ENCODE measurements at places on chromosomes 11 and 22. TPM values are rescaled to one million over a fixed set of nuclear protein-coding genes. Genes with fewer than 3 reads are reported as not detected.

Gene ROBO4
- total RNA-seq, result not detected

Gene C11orf52
- 16.2 TPM for total RNA-seq

Gene KREMEN1
- 10.5 TPM for total RNA-seq

Gene IRAG1
- 5.4 TPM for total RNA-seq

Gene OMP
- not detected for total RNA-seq

Gene SLC22A12
- not detected for total RNA-seq

Gene MRPL48
- total RNA-seq, result 31.5 TPM

Gene DDX25
- total RNA-seq, result 3.8 TPM

Gene OR5P2
- total RNA-seq, result not detected

Gene LRP4
- 11.0 TPM for total RNA-seq

Gene MS4A6E
- total RNA-seq, result not detected

Gene GPHA2
- 0.41 TPM for total RNA-seq

DNA sequence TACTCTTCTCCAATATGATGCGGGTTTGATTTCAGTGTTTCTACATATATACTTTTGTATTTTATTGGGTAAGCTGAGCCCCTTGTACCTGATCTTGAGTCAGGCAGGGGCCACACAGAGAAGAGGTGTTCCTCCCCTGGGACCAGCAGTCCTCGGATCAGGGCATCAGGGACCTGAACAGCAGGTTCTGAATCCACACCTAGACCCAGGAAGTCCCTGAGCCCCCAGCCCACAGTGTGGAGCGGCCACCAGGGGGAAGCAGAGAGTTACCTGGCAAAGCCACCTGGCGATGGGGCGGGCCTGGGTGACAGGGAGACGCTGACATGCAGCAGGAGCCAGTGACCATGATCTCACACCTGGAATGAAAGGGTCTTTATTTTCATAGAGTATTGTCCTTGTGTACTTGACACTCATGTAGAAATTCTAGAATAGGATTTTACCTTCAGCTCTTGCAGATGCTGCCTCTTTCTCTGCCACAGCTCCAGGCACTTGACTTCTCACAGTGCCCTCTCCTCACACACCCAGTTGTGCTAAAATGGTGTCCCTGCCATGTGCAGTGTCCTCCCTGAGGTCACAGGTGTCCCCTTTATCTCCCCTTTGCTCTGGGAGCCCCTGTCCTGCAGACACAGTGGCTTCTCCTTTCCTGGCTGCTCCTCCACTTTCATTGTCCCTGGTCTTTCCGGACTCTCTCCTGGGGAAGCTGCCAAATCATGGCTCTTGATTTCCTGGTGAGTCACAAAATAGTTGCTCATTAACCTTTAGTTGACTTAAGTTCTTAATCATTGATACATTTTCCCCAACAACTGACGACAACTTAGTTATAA, 48.5 kb downstream of the GGTLC2 start:
- peak overlapping the region; percentile 94 for H3K27ac ChIP-seq
- peak; percentile 65 for DNase-seq
- H3K36me3 ChIP-seq, result no peaks in the 10 kb centered on the region
- no peak overlapping the region for H3K4me3 ChIP-seq
- H3K4me1 ChIP-seq, result peaks cover 21% of the 10 kb centered on the region

DNA sequence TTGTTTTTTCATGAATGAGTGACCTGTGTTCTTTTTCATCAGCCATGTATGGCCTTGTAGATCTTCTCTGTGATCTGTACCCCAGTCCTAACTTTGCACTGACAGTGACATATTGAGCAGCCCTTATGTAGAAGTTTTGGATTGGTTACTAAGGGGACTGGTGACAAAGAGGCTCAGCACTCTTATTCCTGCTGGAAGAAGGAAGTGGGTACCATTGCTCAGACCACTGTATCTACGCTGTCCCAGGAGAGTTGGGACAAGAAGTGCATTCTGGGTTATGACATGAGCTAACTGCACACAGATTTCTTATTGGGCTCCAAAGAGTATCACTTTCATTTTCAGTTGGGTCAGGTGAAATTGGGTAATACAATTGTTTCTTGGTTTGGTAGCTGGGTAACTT, 107.8 kb upstream of the RASSF10 start:
- H3K4me3 ChIP-seq, result no peak overlapping the region
- H3K36me3 ChIP-seq, result peaks cover 17% of the 10 kb centered on the region
- DNase-seq, result no peak
- no peaks in the 10 kb centered on the region for H3K4me1 ChIP-seq
- peak overlapping the region; percentile 7 for H3K27ac ChIP-seq
- H3K27me3 ChIP-seq, result no peaks in the 10 kb centered on the region

DNA sequence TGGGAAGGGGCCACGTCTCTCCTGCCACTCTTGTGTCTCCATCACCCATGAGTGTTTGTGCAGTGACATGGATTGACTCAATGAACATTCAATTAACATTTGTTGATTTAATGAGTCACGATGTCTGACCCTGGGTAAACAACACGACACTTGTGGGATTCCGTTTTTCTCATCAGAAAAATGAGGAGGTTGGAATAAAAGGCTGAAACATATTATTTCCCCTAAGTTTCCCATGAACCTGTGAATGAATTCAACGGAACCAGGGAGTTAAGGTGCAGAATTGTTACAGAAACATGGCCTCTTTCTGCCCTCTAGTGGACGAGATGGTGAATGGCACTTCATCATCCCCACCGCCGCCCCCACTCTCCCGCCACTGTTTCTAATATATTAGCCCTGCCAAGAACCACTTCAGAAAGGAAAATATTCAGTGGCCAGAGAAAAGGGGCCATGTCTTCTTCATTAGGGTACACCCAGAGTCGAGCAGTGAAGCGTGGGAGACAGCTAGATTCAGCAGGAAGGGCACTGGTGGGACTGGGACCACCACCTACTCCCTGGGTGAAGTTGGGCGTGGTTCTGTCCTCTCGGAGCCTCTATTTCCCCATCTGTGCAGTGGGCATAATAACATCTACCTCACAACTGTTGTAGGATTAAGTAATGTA, 46.3 kb upstream of the SYT13 start:
- H3K36me3 ChIP-seq, result no peaks in the 10 kb centered on the region
- no peak overlapping the region for H3K4me3 ChIP-seq
- H3K27me3 ChIP-seq, result peaks cover 40% of the 10 kb centered on the region
- no peak overlapping the region for H3K27ac ChIP-seq

DNA sequence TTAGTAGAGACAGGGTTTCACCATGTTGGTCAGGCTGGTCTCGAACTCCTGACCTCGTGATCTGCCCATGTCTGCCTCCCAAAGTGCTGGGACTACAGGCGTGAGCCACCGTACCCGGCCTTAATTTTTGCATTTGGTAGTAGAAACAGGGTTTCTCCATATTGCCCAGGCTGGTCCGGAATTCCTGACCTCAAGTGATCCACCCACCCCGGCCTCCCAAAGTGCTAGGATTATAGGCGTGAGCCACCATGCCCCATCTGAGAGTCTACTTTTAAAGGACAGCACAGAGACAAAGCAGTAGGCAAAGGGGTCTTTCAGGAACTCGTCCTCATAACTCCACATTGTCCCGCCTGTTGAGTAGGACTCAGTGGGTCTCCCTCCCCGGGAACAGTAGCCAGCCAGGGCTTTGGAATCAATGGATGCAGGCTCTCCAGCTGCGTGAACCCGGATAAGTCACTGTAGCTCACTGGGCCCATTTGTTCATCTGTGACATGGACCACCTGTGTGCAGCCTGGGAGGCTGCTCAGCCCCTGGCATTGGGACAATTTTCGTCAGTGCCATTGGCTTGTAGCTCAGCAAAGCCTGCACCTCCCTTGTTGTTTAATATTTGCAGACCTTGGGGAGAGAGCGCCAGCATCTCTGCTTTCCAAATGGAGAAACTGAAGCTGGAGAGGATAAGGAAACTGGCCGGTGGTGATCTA, 86.1 kb downstream of the ARHGAP8 start:
- H3K27me3 ChIP-seq, result no peaks in the 10 kb centered on the region
- no peak for DNase-seq
- H3K4me3 ChIP-seq, result no peak overlapping the region
- no peaks in the 10 kb centered on the region for H3K4me1 ChIP-seq

GRCh38 chr11:38060920-38061319, 1462.9 kb upstream of the RAG2 start:
- H3K4me3 ChIP-seq, result no peak overlapping the region
- no peak overlapping the region for H3K27ac ChIP-seq
- H3K4me1 ChIP-seq, result no peaks in the 10 kb centered on the region

DNA sequence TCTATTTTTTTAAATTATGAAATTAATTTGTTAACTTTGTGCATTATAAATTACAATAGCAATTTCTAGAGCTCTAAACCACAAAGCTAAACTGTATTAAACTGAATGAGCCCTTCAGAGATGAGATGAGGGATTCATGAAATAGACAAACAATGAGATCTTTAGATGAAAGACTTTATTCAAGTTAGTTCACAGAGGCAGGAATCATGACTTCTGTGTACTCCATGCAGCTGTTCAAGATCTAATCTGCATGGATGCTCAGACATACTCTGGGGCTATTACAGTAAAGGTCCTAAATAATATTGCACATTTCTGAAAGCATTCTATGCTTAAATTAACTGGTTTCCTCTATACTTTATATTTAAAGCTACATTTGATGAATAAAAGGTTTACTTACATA, 122.7 kb downstream of the FCHSD2 start:
- no peaks in the 10 kb centered on the region for H3K27me3 ChIP-seq
- H3K4me1 ChIP-seq, result no peaks in the 10 kb centered on the region
- no peak for DNase-seq
- H3K36me3 ChIP-seq, result peaks cover 12% of the 10 kb centered on the region
- H3K27ac ChIP-seq, result no peak overlapping the region
- no peak overlapping the region for H3K4me3 ChIP-seq

DNA sequence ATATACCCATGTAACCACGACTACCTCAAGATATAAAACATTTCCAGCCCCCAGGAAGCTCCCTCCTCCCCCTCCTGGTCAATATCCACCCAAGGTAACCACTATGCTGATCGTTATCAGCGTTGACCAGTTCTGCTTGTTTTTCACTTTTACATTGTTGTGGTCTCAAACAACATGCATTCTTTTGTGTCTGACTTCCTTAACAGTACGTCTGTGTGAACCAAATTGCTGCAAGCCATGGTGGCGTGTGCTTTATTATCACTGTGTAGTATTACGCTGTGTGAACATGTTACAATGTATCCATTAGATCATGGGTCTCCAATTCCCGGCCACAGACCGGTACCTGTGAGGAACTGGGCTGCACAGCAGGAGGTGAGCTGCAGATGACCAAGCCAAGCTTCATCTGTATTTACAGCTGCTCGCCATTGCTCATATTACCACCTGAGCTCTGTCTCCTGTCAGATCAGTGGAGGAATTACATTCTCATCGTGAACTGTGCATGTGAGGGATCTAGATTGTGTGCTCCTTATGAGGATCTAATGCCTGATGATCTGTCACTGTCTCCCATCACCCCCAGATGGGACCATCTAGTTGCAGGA, 15.5 kb upstream of the GRK3 start:
- H3K27me3 ChIP-seq, result no peaks in the 10 kb centered on the region
- H3K4me1 ChIP-seq, result peaks cover 38% of the 10 kb centered on the region
- no peak overlapping the region for H3K27ac ChIP-seq
- no peak for DNase-seq
- H3K4me3 ChIP-seq, result no peak overlapping the region
- H3K36me3 ChIP-seq, result no peaks in the 10 kb centered on the region

- peaks cover 2% of the 10 kb centered on the region for H3K4me1 ChIP-seq
- no peak overlapping the region for H3K27ac ChIP-seq
- no peak overlapping the region for H3K4me3 ChIP-seq
- H3K27me3 ChIP-seq, result no peaks in the 10 kb centered on the region
- DNase-seq, result no peak
- no peaks in the 10 kb centered on the region for H3K36me3 ChIP-seq
Measured at GRCh38 chr11:106409671-106410070, 332.2 kb downstream of the AASDHPPT start.

GRCh38 chr11:94767701-94768601, at the start of gene AMOTL1:
TSS of gene AMOTL1 (plus strand) at chr11:94768356. CDS start at chr11:94768512, 156 bp downstream.
- H3K27me3 ChIP-seq, result peaks cover 8% of the 10 kb centered on the region
- peak within 1 kb of the TSS; percentile 95 for H3K27ac ChIP-seq
- DNase-seq, result peak; percentile 76
- peaks cover 1% of the 10 kb centered on the region for H3K36me3 ChIP-seq

GRCh38 chr11:95229993-95230809, 801 bp downstream of the SESN3 start:
- peaks cover 29% of the 10 kb centered on the region for H3K4me1 ChIP-seq
- H3K4me3 ChIP-seq, result no peak overlapping the region
- H3K27ac ChIP-seq, result peak overlapping the region; percentile 97
- no peaks in the 10 kb centered on the region for H3K27me3 ChIP-seq
- peaks cover 1% of the 10 kb centered on the region for H3K36me3 ChIP-seq

- DNase-seq, result no peak
- peaks cover 12% of the 10 kb centered on the region for H3K36me3 ChIP-seq
- H3K27ac ChIP-seq, result no peak overlapping the region
- no peaks in the 10 kb centered on the region for H3K4me1 ChIP-seq
Measured at GRCh38 chr22:44947049-44947448, 62.8 kb downstream of the PHF21B start.

- DNase-seq, result no peak
- H3K4me1 ChIP-seq, result peaks cover 9% of the 10 kb centered on the region
- no peaks in the 10 kb centered on the region for H3K36me3 ChIP-seq
- H3K4me3 ChIP-seq, result no peak overlapping the region
- peaks cover 2% of the 10 kb centered on the region for H3K27me3 ChIP-seq
- peak overlapping the region; percentile 35 for H3K27ac ChIP-seq
Measured at GRCh38 chr22:33984656-33985285, 64.5 kb upstream of the LARGE1 start.

DNA sequence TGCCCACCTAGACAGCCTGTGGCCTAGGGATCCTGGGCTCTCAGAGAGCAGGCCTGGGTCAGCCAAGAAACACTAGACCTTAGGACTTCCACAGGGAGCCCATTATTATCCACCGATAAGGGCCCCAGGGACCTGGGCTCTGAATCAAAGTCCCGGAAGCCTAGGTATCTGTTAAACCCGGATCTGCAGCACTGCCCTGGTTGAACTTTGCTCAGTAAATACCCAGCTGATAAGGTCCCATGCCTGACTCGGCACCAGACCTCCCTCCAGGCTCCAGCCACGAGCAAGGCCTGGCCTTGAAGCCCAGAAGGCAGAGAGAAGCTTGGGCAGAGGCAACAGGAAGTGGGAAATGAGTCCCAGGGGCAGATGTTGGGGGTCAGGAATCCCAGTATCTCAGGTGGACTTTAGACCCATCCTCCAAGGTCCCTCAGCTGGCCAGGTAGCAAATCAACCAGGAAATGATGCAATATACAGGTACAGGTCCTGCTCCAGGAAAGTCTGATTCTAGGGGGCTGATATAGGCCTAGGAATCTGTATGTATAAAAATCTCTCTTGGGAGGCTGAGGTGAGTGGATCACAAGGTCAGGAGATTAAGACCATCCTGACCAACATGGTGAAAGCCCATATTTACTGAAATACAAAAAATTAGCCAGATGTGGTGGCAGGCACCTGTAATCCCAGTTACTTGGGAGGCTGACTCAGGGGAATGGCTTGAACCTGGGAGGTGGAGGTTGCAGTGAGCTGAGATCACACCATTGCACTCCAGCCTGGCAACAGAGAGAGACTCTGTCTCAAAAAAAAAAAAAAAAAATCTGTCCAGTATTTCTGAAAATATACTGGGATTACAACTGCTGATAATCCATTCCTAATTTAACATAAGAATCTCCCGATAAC, 18.7 kb downstream of the POU2AF1 start:
- peak; percentile 20 for DNase-seq
- H3K27ac ChIP-seq, result peak overlapping the region; percentile 22
- no peaks in the 10 kb centered on the region for H3K27me3 ChIP-seq
